ENCODE measurements at places on chromosomes 4 and X.

DNA sequence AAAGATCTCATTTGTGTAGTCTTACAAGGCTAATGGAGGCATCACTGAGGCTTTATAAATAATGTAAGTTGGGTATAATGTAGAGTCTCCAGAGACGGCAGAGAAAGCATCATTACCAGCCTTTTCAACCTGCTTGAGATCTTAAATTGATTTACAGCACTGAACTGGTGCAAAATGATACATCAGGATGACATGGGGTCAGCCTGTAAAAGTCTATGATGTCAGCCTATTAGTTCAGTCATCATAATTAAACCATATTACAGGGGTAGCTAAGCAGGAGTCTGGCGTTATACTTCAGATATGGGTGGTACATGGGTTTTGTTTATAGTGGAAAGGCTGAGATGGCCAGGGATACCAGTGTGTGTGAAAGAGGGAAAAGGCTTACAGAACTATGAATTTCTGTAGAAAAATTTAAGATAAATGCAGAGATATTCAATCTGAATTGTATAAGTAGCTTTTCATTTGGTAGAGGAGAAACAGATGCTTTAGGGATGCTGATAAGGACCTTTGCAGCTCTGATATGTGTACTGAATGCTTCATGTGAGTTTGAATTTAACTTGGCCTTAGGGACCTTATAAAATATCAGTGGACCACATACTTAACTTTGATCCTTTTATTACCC is 2.7 kb downstream of the SMAD1 start:
- no peak for DNase-seq

- no peak for DNase-seq
Measured at GRCh38 chrX:68939868-68940267, 111.0 kb downstream of the EFNB1 start.

- no peak for DNase-seq
Measured at GRCh38 chr4:168528131-168528949, 31.5 kb downstream of the PALLD start.

- no peak for DNase-seq
Measured at GRCh38 chrX:83845397-83845796, 15.5 kb upstream of the CYLC1 start.

- no peak for DNase-seq
Measured at GRCh38 chr4:26048950-26049349, 134.9 kb downstream of the SMIM20 start.

DNA sequence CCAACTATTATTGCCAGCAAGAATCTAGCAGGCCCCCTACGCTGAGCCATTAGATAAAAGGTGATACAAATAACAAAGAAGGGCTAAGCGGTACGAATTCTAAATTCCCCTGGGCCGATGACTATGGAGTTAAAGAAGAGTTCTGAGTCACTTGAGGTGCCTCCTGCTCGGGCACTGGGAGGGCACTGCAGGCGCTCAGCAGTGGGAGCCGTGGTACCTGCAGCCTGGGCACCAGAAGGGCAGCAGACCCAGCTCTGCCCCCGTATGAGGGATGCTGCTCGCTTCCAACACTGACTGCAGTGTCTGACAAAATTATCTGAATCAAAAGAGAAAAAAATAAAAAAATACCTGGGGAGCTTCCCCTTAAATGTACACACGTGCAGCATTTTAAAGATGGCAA is 44.1 kb upstream of the MTNR1A start:
- DNase-seq: no peak

GRCh38 chrX:67636532-67636931 is 92.7 kb downstream of the AR start:
- no peak for DNase-seq

- DNase-seq: no peak
Measured at GRCh38 chr4:35793045-35793722, 451.1 kb downstream of the ARAP2 start.

DNA sequence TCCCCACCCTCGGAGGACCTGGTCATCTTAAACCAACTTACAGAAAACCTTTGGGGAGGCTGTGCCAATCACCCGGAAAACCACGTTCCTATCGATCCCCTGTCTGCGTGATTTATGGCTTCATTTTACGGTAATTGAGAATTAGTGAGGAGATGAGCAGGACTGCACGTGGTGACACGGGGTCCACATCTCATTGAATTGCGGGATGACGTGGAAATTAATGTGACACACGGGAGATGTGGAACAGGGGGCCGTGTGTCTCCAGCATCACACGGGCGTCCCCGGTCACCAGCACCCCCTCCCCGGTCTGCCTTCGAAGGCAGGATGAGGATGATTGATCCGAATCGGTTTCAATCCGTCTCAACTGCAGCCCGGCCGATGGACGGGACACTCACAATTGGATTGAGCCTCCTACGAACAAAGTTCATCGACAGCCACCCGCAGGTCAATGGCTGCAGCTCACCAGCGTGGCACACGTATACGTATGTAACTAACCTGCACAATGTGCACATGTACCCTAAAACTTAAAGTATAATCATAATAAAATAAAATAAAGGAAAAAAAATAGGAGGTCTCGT is 160.3 kb downstream of the SHOX start:
- no peak for DNase-seq

- no peak for DNase-seq
Measured at GRCh38 chrX:121356139-121356849, 308.9 kb downstream of the GLUD2 start.

DNA sequence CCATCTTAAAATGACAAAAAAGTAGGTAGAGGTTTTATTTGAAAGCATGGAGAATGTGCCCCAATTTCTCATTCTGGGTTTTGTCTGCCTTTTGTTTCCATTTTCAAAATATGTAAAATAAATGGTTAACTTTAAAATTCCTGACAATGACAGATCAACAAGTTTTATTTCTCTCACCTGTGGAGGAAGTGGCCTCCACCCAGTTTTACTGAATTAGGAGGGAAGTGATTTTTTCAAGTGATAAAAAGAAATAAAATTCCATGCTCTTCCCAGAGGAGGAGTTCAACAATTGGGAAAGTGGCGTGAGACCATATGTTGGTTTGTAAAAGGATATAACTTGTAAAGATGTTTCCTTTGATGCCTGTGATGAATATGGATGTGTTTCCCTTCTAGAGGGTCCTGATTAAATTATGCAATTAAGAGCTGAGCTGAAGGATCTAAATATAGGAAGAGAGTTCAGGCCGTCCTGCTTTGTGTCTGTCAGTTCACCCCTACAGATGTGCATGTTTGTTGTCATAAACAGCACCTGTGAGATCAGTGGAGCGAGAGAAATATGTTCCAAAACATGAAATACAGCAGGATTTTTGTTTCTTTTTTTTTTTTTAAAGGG is 19.5 kb downstream of the SMAD1 start:
- no peak for DNase-seq
